Fibroblast of gingiva (primary cell): ENCODE measurements at places on chromosomes 6 and 20.
A peak's percentile ranks its signal among the peaks of the same experiment; 100 is the strongest.

- no peak for DNase-seq
These were observed 92.0 kb upstream of the TMEM181 start for GRCh38 chr6:158467923-158468322.

- no peak for DNase-seq
These were observed 40.8 kb upstream of the GFOD1 start for GRCh38 chr6:13528232-13528631.

DNA sequence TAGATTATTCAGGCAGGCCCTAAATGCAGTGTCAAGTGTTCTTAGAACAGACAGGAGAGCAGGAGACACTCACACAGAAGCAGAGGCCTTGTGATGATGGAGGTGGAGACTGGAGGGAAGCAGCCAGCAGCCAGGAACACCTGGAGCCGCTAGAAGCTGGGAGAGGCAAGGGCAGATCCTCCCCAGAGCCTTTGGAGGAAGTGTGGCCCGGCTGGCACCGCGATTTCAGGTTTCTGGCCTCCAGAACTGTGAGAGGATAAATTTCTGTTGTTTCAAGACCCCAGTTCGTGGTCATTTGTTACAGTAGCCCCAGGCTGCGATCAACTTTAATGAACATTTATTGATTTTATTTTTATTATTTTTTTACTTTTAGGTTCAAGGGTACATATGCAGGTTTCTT is 203.0 kb downstream of the QKI start:
- no peak for DNase-seq

DNA sequence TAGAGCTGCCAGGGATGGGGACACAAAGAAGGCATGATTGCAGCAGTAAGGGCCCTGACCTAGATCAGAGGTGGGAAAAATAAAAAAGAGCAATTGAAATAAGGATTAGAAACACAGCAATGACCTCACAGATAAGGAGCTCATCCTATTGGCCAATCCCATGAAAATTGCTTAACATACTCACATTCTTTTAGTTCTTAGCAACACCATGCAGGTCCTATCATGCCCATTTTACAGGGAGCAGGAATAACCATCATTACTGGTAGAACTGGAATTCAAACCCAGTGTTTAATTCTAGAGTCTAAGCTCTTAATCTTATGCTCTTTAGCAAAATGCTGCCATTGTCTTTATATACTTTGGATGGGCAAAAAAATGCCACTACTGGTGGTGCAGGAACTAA is 267.7 kb downstream of the RNF144B start:
- no peak for DNase-seq

- DNase-seq, result peak; percentile 35
These were observed 778 bp downstream of the PSMG4 start for GRCh38 chr6:3259491-3259958.

DNA sequence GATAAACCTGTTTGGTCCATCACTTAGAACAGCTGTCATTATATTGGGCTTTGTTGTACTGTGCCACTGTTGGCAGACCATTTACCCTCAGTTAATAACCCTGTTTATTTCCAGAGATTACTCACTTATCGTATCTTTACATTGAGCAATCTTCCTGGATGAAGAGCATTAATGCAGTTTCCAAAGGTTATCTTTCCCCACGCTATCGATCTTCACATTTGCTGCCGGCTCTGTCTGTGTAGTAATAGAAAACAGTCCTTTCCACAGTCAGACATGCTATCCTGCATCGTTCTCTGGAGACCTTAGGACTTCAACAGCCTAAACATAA is 27.4 kb downstream of the GHRH start:
- DNase-seq, result no peak

- DNase-seq, result no peak
These were observed 35.5 kb upstream of the AFDN start for GRCh38 chr6:167791091-167791779.

- DNase-seq, result no peak
These were observed 161.7 kb downstream of the ERMARD start for GRCh38 chr6:169913096-169913638.

DNA sequence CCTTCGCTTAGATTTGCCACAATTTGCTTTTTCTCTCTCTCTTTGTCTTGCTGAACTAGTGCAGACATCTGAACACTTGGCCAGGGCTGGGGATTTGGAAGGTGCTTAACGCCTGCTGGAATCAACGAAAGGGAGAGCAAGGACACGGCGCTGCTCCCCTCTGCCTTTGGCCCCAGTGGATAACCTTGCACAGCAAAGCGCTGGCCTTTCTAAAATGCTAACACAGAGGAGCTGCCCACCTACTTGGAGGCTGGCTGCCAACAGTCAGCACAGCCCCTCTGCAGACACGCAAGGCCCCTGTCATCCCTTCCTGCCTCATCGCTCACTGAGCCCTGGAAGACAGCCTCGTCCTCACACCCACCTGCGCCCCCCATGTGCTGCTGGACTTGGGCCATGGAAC is 37.5 kb downstream of the C20orf203 start:
- no peak for DNase-seq
